ENCODE measurements at places on chromosomes 5 and 9.

GRCh38 chr5:109045710-109046109 lies 298.0 kb downstream of the FER start:
- no peak for DNase-seq

DNA sequence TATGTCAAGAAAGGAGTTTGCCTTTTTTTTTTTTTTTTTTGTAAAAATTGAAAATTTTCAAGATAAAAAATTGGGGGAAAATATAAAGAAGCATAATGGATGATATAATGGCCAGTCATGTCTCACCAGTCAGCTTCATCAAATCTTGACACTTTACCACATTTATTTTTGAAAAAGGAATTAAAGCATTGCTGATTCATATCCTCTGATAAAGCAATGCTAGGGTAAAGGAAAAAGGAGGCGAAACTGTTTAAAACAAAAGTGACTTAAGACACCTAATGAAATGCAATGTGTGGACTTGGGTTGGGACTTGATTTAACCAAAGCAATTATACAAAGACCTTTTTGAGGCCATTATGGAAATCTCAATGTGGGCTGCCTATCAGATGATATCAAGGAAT lies 208.5 kb downstream of the ARHGAP26 start:
- DNase-seq: no peak

GRCh38 chr5:174581479-174581878 lies 142.9 kb upstream of the MSX2 start:
- DNase-seq: no peak

DNA sequence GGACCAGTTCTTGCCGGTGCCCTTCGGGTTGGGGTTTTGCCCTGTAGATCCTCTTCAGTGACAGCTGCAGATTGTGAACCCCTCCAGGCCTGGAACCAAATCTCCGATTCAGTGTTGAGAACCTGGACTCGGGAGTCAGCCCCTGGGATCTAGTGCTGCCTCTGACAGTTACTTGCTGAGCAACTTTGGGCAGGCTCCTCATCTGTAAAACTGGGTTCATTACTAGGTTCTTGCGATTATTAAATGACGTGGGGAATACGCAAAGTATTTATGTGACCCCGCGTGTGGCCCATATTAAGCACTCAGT lies 600 bp downstream of the ERCC6L2 start:
- no peak for DNase-seq

GRCh38 chr5:149549461-149550267 lies 1.6 kb downstream of the CSNK1A1 start:
- DNase-seq: no peak

- no peak for DNase-seq
These were observed 105.9 kb upstream of the IER5L start for GRCh38 chr9:129283705-129284606.

GRCh38 chr9:84413301-84413700 lies 72.7 kb upstream of the SLC28A3 start:
- DNase-seq: no peak

GRCh38 chr5:157342822-157343402 lies 77.0 kb downstream of the CYFIP2 start:
- DNase-seq: no peak

DNA sequence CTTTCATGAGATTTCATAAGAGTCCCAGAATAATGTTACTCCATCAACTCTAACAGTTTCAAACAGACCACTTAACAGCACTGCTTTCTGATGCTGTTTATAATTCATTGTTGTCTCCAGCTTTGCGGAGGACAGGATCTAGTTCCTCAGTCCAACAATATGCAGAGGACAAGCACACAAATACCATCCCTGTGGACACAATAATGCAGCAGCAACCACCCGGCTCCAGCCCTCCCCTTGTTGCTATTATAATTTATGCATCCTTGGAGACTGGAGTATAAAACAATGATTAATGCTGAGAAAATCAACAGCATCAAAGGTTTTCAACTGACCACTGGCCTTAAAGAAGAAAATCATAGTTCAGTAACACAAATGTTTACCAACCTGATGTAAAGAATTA lies 108.3 kb downstream of the DENND1A start:
- no peak for DNase-seq

DNA sequence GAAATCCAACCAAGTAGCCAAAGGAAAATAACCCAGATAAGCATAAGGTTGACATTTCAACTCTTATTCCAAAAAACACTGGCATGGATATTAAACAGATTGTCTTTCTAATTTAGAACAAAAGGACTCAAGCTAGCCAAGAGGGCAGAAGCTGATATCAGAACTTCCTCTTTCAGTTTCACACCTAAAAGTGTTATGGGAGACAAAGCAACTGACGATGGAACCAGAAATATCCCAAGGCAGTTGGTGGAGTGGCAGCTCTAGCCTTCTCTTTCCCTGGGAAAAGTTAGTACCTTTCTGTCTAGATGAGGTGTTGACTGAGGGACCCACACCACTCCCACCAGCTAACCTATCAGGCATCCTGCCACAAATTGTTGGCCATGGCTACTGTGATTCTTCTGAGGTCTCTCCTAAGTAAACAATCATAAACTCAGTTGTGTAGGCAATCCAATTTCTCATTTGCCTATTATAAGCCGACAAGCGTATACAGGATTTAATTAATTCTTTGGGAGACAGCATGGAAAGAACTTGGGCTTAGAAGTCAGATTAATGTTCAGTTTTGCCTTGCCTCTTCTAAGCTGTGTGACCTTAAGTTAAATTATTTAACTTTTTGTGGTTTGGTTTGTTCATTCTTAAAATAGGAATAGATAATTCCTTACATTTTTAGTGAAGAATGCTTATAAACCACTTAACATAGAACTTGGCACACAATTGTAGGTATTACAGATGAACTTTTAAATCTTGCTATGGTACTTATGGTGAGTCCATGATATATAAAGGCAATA lies 110.9 kb upstream of the ADAMTSL1 start:
- no peak for DNase-seq

DNA sequence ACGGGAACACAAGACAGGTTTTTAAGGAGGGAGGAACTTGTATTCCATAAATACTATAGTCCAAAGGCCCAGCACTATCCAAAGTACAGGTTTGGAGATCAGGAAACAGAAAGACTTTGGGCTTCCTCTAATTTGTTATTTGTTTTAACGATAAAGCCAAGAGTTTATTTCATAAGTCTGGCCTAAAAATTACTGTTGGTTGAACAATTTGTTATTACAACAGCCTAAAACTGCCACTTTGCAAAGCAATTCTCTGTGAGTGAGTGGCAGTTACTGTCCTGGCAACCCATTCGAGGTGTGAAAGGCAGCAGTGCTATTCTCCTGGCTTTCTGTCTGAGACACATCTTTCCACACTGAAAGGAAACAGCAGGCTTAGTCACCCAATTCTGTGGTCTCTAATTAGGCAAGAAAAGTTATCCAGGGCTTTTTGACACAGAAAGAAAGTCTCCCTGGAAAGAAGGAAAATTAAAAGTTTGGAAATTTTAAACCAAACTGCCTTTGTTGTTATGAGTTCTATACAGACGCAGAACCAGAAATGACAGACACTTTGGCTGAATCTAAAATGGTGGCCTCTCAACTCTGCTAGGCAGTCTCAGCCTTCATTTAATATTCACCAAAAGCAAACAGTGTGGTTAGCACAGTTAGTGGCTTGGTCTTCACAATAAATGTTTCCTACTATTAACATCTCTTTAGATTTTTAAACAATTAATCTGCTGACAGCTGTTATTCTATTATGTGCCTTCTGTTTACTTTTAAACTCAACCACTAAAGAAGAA lies 33.9 kb downstream of the PSMB7 start:
- DNase-seq: no peak

Data from activated naive CD8-positive, alpha-beta T cell treated with anti-CD3 and anti-CD28 coated beads, Interleukin-2, amount 50 U/mL, for 16 hours (primary cell).